ENCODE measurements at places on chromosomes 12 and 14. TPM values are rescaled to one million over a fixed set of nuclear protein-coding genes. Genes with fewer than 3 reads are reported as not detected.

DNA sequence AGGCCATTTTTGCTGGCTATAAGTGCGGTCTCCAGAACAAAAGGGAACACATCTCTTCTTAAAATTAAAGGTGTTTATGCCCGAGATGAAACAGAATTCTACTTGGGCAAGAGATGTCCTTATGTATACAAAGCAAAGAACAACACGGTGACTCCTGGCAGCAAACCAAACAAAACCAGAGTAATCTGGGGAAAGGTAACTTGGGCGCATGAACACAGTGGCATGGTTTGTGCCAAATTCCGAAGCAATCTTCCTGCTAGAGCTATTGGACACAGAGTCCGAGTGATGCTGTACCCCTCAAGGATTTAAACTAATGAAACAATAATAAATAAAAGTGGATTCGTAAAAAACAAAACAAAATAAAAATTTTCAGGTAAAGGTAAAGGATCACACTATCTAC is 33.4 kb downstream of the PKP2 start:
- H3K27ac ChIP-seq = no peak overlapping the region
- no peaks in the 10 kb centered on the region for H3K4me1 ChIP-seq
- no peak overlapping the region for H3K4me3 ChIP-seq
- no peak for DNase-seq
- no peaks in the 10 kb centered on the region for H3K27me3 ChIP-seq

GRCh38 chr12:15939111-15939510 is 28.0 kb downstream of the DERA start:
- H3K36me3 ChIP-seq = no peaks in the 10 kb centered on the region
- H3K4me3 ChIP-seq = no peak overlapping the region

DNA sequence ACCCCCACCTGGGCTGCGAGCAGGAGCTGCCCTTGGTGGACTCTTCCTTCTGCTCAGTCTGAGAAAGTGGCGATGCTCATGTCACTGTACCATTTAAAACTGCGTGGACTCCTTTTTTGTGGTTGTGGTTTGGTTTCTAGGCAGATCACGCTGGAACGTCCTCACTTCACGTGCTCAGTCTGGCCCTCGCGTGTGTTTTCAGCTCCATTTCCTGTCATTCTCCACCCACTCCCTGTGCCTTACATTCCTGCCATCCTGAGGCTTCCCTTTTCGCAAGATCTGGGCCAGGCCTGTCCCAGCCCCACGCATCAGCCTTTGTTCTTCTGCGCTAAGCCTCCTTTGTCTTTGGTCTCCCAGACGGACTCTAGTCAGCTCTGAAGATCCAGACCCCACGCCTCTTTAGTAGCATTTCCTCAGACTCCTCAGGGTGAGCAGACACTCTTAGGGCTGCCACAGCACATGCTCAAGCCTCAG is 105.4 kb downstream of the FBXL14 start:
- no peaks in the 10 kb centered on the region for H3K36me3 ChIP-seq
- DNase-seq = no peak
- no peak overlapping the region for H3K4me3 ChIP-seq
- H3K27me3 ChIP-seq = no peaks in the 10 kb centered on the region
- no peaks in the 10 kb centered on the region for H3K4me1 ChIP-seq
- H3K27ac ChIP-seq = no peak overlapping the region

GCH1 gene
- total RNA-seq = 5.1 TPM
